MCF 10A (cell line): ENCODE measurements at places on chromosomes 7 and 10. TPM values are rescaled to one million over a fixed set of nuclear protein-coding genes. Genes with fewer than 3 reads are reported as not detected.

Gene HYAL4
- not detected in 2 replicates for total RNA-seq

Gene ZNF365
- 1.3 and 2.9 TPM in 2 replicates for total RNA-seq

DNA sequence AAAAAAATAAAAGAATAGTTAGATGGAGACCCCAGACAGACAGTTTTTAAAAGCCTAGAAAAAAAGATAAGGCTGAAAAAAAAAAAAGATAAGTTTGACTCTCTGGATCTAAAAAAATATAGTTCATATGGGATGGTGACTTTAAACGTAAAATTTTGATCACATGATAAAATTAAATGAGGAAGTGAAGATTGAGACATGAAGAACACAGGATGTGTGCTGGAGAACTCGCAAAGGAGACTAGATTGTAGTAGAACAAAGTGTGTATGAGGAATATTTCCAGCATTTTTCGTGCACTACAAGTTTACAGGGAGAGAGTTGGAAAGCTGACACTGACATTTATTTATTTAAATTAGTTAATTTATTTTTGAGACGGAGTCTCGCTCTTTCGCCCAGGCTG, 286.4 kb downstream of the PRPF18 start:
- no peak for DNase-seq

GRCh38 chr10:20817646-20818045, 79.5 kb downstream of the NEBL start:
- DNase-seq: peak; percentile 8

- no peak for DNase-seq
These were observed 67.1 kb upstream of the MAGI2 start for GRCh38 chr7:79520543-79520942.

DNA sequence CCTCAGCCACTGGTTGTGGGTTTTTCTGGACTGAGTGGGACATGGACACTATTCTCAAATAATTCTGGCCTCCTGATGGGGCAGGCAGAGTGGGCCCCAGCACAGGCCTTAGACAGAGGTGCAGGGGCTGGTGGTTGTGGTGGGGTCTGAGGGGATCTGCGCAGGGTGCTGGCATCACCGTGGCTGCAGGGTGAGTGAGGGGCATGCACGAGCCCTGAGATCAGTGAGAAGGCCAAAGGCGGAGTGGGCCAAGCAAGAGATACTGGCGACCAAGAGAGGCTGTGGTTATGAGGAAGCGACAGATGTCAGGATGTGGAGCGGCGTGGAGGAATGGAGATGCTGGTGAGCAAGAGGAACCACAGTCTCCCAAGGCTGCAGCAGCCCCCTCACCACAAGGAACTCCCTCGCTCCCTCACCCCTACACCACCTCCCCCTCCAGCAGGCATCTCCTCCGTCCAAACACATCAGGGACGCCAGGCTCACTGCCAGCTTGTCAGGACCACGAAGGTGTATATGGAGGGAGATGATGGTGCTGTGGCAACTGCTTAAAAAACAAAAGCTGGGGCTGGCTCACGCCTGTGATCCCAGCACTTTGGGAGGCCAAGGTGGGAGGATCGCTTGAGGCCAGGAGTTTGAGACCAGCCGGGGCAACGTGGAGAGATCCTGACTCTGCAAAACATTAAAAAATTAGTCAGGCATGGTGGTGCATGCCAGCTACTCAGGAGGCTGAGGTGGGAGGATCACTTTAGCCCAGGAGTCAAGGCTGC, 9.6 kb downstream of the PRF1 start:
- DNase-seq: no peak

DNA sequence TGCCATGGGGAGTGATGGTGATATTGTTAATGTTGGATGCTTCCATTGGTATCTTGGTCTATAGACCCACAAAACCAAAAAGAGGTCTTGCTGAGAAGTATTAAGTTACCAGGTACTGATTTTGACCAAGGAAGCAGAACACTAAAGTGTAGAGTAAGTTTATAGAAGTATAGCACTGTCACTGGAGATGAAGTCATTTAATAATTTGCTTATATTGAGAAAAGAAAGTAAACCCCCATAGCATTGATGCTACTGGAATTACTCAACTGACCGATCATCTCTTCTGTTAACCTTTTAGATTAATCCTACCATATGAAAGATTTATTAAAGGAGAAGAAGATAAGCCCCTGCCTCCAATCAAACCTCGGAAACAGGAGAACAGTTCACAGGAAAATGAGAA, 183.2 kb downstream of the RTKN2 start:
- no peak for DNase-seq

DNA sequence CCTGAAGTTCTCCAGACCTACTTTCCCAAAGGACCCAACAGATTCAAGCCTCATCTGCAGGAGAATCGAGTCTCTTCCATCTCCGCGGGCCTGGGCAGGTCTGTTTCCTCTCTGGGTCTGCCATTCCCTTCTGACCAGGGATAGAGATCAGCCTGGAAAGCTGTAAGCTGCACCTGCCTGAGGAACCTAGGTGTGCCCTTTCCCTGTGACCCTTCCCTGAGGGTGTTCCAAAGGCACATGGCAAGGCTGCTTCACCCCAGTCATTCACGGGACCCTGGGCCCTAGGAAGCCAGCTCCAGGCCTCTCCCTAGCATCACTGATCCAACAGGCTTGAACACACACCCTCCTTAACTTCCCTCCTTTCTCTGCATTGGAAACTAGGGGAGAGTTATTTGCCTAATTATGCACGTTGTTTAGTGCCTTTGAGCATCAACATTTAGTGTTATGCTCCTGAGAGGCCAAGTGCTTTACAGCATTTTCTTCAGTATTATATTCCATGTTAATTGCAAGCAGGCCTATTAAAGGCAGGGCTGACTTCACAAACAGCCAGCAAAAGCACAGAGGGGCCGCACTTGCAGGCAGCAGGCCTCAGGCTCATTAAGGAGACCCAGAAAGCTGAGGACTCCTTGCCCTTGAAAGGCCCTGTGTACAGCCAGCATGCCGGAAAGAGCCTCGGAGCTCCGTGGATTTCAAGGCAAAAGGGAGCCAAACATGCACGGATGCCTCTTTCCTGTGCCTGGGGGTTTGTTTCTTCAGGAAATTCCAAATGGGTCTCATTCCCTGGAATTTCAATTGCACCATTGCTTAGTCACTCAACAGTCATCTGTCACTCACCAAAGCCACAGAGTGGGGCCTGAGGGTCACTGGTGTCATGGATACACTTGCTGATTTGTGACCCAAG, 91.0 kb upstream of the FAM20C start:
- peak; percentile 88 for DNase-seq
